ENCODE measurements at places on chromosomes 11 and 22.

DNA sequence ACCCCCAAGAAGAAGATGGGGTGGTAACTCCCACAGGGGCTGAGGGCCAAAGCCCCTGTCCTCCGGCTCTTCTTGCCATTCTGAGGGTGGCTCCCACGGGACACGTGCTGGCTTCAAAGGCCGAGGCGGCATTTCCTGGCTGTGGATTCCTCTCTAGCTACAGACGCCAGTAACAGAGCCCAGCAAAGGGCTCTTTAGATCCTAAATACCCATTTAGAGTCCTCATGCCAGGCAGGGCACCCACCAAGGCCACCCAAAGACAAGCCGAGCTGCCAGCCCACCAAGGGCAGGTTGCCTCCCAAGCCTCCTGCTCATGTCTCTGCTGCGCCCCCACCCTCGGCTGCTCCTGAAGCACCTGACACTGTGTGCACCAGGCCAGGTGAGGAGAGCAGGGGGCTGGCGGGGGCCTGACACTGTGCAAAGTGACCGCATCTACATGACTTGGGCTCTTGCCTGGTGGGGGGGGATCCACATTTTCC lies 5.7 kb downstream of the LRFN4 start:
- no peak for DNase-seq

GRCh38 chr11:126716456-126717083 lies 284.0 kb downstream of the KIRREL3 start:
- DNase-seq, result peak; percentile 41

GRCh38 chr22:44401783-44402110 lies 89.0 kb upstream of the SHISAL1 start:
- DNase-seq, result no peak

- no peak for DNase-seq
These were observed 16.3 kb downstream of the MYO18B start for GRCh38 chr22:25758316-25758715.

DNA sequence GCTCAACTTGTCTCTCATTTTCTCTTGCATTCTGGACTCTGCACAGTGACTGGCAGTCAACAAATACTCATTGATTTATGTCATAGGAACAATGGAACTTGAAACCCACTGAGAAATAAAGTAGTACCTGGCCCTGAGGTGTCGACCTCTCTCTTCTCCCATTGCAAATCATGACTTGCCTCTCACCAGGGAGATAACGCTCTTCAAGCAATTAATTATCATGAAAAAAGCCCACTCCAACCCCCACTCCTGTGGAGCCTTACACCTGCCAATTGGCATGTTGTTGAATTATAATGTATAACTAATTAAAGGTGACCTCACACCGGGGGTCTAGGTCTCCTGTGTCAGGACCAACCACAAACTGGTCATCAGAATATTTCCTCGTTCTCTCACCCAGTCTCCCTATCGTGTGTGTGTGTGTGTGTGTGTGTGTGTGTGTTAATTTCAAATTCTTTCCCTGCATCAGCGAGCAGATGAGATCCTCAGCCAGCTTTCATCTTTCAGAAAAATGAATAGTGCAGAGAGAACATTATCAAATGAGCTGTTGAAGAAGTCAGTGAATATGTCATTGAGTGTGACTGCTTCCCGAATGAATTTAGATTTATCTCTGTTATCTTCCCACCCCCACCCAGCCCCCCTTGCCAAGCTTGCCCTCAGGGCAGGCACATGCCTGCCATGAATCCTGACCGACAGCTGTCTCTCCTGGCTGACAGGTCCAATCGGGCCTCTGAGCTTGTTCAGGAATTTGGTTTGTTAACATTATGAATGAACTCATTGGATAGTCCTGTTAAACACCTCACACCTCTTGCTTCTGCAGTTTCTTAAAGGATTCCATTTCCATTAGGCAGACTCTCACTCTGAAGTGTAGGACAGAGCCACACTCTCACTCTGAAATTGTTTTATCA lies 357.4 kb downstream of the INSC start:
- no peak for DNase-seq

DNA sequence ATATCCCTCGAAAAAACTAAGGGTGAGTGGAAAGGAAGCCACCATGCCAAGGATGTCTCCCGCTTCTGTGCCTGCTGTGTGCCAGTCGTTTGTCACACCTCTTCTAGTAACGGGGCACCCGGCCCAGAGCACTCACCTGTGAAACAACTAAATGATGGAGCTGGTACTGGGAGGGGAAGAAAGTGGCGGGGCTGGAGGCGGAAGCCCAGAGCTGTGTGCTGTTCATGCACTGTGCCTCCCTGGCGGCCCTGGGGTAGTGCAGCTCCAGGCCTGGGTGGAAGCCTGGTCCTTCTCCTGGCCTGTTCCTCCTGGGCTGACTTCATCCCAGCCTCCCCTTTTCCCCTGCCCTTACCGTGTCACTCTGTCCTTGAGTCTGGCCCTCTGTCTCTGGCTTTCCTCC lies 130.2 kb downstream of the CEP164 start:
- DNase-seq, result peak; percentile 23

DNA sequence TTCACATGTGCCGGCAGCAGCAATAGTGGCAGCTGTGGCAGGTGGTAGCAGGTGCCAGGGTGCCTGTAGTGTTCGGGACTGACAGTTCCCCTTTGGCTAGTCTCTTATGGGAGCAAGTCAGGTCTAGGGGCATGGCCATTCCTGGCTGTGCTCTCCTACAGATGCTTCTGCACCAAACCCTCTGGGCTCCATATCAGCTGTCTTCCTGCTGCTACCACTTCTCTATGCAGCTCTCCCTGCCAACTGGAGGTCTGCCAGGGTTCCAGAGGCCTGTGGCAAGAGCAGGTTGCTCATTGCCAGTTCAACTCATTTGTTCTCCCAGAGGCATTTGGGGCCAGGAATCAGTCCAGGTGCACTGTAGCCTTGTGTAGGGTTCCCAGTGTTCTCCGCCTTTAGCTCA lies 473.7 kb downstream of the JRKL start:
- DNase-seq, result no peak

GRCh38 chr11:98793276-98793675 lies 227.5 kb upstream of the CNTN5 start:
- no peak for DNase-seq

DNA sequence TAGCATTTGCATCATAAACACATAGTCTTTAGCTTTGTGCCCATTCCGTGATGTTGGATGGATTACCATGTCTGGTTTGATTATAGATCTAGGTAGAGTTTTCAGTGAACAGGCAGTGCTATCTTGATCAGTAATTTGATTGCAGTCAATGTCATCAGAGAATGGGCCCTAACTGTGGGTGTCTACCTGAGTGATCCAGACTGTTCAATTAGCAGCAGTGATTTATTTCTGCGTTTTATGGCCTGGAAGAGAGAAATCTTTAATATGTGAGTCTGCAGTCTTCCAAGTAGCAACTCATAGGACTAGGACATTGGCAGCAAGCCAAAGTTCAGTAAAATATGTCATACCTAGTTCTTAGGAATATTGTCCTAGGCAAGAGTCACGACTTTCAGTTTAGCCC lies 80.3 kb downstream of the CASP12 start:
- DNase-seq, result no peak

GRCh38 chr22:40898850-40899357 lies 37.0 kb upstream of the DNAJB7 start:
- DNase-seq, result peak; percentile 23

- no peak for DNase-seq
These were observed 21.9 kb downstream of the SBF2 start for GRCh38 chr11:10272132-10272531.

DNA sequence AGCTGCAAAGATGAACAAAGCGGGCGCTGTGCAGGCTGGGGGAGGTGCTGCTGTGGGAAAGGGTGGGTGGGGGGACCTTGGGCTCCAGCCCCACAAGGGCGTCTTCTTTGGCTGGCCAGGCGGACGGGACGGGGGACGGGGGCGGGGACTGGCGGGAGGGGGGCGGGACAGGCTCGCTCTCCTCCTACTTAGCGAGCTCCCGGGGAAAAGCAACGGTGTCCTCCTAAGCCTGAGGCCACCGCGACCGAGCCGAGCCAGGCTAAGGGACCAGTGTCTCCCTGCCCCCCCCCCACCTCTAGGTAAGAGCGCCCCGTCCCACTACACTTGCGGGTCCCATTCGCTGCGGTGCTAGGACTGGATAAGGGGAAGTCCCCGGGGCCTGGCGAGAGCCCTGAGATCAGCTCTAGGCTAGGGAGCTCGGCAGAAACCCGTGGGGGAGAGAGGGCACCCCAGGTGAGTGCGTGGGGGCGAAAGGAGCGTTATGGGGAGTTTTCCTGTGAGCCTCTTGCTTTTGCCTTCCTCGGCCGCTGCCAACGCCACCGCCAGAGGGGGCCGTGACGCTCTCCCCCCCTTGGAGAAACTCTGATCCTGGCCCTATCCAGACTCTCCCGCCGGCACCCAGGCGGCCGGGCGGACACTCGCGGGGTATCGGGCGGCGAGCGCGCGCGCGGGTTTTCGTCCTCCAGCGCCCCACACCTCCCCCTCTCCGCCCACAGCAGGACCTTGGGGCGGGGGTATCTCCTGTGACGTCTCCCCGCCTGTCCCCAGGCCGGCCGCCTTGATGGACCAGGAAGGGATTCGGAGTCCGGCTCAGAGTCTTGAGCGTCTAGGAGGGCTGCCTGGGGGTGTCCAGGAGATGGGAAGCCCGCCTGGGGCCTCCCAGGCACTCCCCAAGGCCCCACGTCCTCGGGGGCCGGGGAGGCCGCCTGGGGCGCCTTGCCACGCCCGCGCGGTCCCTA lies at the start of gene PHLDB1:
TSS of gene PHLDB1 (plus strand) at position 215 of the 959 bp plus-strand sequence. CDS start 6,222 bp downstream, outside the sequence.
- peak; percentile 29 for DNase-seq

DNA sequence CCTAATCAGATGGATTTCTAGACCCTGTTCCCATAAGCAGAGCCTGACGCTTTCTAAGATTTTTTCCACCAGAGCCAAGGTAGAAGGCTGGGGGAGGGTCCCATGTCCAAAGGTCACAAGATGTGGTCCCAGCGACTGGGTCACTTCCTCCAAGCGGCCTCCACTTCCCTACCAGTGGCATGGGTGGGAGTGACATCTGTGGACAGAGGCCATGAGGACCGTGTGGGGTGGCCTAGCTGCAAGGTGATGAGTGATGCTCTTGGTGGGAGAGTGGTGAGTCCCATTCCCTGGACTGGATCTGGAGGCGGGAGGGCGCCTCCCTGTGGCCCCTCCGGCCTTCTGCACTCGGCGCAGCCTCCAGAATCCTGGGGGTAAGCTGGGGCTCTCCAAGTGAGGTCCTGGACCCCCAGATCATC lies 32.4 kb upstream of the PRR5 start:
- no peak for DNase-seq

GRCh38 chr11:66957971-66958231 lies 282 bp downstream of the PC start:
- no peak for DNase-seq

DNA sequence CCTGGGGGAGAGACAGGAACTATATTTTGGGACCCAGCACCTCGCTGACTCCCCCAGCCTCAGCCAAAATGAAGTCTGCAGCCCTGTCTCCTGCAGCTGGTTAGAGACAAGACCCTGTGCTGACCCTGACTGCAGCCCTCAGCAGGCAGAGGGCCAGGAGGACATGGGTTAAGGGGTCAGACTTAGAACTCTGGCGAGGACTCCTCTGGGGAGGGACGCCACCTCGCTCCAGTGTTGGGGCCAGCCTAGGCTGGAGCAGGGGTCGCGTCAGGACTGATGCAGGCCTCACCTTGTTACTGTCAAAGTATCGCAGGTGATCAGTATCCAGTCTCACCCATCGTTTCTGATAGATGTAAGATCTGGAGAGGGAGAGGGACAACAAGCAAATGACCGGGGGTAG lies 36.9 kb upstream of the PDE2A start:
- DNase-seq, result no peak

GRCh38 chr22:27757928-27758525 lies 43.5 kb downstream of the MN1 start:
- DNase-seq, result no peak

DNA sequence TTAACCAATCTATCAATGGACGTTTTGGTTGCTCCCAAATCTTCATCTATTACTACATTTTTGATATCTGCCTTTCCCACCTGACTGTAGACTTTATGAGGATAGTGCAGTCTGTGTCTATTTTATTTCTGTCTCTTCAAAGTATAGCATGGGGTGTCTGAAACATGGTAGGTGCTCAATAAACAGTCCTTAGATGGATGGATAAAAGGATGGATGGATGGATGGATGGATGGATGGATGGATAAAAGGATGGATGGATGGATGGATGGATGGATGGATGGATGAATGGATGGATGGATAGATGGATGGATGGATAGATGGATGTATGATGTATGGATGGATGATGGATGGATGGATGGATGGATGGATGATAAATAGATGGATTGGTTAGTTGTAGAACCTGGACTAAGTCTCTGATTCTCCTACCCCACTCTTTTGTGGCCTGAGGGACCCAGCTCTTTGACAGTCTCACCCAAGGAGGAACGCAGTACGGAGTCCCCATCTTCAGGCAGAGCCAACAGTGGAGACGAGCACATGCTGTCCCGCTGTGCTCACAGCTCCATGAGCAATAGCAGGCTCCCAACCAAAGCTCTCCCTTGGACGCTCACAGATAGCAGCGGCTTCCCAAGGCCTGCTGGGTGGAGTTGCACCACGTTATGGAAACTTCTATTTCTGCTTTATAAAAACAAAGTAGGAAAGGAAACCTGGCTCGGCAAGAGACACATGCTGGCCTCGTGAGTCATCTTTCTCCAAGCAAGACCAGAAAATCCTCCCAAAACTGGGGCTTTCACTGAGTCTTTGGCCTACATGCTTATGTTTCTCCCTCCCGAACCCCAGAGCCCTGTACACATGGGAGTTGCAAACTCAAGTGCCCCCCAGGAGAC lies 448.0 kb downstream of the MIAT start:
- DNase-seq, result no peak
